ENCODE measurements at places on chromosomes 12 and 14. TPM values are rescaled to one million over a fixed set of nuclear protein-coding genes. Genes with fewer than 3 reads are reported as not detected.

AACS gene
- total RNA-seq, result 21.4 TPM

POTEG gene
- total RNA-seq, result 0.41 TPM

FGF23 gene
- not detected for total RNA-seq

FAM90A1 gene
- total RNA-seq, result not detected

GIT2 gene
- 13.6 TPM for total RNA-seq

SLC38A6 gene
- total RNA-seq, result 43.7 TPM

GPR84 gene
- total RNA-seq, result not detected

ACOT6 gene
- not detected for total RNA-seq

DNAJC22 gene
- total RNA-seq, result 14.3 TPM

PZP gene
- total RNA-seq, result not detected

GLS2 gene
- not detected for total RNA-seq

GABARAPL1 gene
- total RNA-seq, result 75.5 TPM

TSPAN9 gene
- total RNA-seq, result 15.8 TPM

- no peak for DNase-seq
Observed at GRCh38 chr12:120010661-120011230, 21.7 kb downstream of the BICDL1 start.

GRCh38 chr14:77616454-77617229 lies at the start of gene SPTLC2:
SPTLC2 (minus strand) TSS chr14:77616637; CDS start chr14:77616579, 58 bp downstream.
- DNase-seq, result peak; percentile 99

DNA sequence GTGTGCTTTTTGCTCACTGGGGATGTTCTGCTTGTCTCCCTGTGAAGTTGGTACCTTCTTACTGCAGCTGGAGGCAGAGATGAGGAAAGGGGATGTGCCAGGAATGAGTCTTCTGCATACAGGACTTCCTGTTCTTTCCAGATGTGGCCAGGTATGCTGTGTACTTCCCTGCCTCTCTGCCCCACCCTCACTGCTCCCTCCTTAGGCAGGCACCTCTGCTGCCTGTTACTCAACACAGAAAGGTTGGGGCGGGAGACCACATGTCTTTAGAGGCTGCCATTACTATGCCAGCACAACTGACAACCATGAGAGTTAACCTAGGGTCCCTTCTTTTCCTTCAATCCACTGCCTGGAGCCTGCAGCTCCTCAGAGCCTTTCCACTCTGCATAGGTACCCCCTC lies 2.0 kb upstream of the OAS3 start:
- no peak for DNase-seq

- no peak for DNase-seq
Observed at GRCh38 chr12:68036642-68037041, 47.4 kb downstream of the IFNG-AS1 start.

DNA sequence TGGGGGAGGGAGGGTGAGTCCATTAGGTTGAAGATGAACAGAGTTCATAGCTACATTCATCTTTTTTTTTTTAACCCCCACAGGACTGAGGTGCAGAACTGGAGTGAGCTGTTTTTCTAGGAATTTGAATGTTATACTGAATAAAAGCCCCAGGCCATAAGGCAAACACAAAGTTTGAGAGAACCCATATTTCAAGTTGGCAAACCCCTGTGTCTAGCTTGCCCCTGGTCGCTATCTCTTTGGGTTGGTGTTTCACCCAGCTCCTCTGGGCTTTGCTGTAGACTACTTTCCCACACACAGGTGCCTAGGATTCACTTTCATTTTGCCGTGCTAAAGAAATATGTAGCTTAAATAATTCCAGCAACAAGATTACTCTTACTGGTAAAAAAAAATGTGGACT lies 5.2 kb upstream of the LMO3 start:
- DNase-seq, result no peak

- no peak for DNase-seq
Observed at GRCh38 chr14:83975841-83976770, 1553.8 kb upstream of the FLRT2 start.

DNA sequence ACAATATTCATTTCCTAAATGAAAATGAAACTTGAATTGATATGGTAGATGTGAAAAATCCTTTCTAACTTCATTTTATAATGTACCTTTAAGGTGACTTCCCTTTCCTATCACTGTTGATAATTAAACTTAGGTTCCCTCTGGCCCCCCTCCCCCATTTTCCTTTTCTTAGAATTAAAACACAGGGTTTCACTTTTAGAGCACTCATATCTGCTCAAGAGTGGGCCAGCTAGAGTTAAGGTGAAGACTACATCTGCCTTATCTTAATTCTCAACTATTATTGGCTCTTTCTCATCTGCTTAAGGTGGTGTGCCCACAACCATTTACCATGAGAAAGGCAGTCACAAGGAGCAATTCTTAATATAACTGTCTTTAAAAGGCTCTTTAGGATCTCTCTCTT lies 49.7 kb downstream of the LIN52 start:
- DNase-seq, result no peak

- no peak for DNase-seq
Observed at GRCh38 chr12:19550626-19551025, 111.3 kb downstream of the AEBP2 start.

DNA sequence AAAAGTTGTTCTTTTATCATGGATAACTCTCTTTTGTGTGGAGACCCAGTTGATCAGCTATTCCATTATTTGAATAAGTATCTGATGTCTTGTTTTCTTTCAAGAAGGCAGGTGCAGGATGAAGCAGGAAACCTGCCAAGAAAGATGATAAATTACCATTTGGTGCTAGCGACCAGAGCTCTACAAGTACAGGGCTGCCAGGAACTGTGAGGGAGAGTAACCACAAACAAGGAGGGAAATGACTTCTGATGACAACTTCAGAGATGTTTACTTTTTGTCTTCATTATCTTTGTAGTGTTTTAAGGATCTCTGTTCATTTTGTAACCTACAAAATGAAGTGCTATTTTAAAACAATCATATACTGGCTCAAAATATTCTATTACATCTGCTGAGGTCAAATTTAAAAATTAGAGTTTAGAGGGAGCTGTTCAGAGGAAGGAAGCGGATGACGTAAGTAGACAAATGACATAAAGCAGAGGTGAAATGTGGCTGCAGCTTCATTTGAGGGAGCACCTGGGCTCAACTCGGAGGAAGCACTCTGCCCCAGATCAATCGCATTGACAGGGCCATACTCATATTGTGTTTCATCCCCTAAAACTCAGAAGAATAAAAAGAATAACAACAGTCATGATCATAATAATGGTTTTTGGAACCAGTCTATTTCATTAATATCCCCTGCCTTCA lies 226.8 kb downstream of the C12orf42 start:
- no peak for DNase-seq

DNA sequence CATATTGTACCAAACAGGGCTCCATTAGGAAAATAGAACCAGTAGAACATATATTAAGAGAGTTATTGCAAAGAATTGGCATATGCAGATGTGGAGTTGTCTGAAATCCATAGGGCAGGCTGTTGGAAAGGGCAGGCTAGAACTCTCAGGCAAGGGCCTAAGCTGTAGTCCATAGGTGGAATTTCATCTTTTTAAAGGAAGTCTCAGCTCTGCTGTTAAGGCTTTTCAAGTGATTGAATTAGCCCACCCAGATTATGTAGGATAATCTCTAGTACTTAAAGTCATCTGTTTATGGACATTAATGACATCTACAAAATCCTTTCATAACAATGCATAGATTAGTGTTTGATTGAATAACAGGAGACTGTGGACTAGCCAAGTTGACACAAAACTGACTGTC lies 59.4 kb downstream of the RAD51B start:
- no peak for DNase-seq

DNA sequence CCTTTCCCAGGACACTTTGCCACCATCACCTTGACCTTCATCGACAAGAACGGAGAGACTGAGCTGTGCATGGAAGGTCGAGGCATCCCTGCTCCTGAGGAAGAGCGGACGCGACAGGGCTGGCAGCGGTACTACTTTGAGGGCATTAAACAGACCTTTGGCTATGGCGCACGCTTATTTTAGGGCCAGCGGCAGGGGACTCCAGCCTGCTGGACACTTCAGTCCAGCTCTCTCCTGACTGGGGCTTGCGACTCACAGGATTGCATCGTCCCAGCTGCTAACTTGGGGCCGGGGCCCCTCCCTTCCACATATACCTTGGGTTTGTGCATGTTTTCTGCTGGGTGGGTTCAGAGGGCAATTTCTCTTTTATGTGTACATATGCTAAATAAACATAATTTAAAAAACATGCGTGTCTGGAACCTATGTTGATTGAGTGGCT lies 11.2 kb downstream of the AHSA1 start:
- no peak for DNase-seq

- DNase-seq, result no peak
Observed at GRCh38 chr12:99057670-99058069, 412.6 kb downstream of the APAF1 start.

- peak; percentile 25 for DNase-seq
Observed at GRCh38 chr12:8890313-8891085, 23.8 kb upstream of the PHC1 start.

DNA sequence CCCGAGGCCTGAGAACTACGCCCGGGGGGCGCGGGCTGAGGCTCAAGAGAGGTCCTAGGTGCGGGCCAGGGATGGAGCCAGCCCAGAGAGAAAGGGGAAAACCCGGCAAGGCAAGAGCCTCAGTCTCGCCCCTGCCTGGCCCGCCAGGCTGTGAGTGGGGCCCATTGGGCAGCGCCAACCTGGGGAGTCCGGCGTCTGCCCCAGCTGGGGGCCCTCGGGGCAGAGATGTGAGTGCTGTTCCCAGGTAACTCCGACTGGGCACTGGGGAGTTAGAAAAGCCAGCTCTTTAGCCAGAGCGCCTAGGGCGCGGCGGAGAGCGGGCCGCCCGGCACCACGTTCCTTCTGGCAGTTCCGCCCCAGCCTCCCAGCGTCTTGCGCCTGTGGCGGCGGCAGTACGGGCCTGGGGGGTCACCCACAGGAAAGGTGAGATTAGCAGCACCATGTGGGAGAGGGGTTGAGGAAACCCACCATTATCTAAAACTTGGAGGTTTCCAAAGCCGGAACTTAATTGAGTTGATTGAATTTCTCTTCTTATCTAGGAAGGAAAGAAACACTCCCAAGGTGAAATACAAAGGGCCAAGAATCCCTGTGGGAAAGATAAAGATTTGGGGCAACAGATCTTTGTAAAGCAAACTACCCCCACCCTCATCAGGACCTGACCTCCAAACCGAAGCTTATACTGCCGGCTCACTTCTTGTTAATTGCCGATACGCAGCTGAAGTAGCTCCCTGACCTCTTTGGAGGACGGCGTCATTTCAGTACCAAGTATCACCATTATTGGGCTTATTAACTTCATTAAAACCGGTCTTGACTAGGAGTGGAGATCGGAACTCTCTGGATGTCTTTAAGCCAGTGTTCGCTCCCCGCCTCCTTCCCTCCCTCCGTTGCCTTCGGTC lies 11.6 kb downstream of the OTX2 start:
- no peak for DNase-seq

DNA sequence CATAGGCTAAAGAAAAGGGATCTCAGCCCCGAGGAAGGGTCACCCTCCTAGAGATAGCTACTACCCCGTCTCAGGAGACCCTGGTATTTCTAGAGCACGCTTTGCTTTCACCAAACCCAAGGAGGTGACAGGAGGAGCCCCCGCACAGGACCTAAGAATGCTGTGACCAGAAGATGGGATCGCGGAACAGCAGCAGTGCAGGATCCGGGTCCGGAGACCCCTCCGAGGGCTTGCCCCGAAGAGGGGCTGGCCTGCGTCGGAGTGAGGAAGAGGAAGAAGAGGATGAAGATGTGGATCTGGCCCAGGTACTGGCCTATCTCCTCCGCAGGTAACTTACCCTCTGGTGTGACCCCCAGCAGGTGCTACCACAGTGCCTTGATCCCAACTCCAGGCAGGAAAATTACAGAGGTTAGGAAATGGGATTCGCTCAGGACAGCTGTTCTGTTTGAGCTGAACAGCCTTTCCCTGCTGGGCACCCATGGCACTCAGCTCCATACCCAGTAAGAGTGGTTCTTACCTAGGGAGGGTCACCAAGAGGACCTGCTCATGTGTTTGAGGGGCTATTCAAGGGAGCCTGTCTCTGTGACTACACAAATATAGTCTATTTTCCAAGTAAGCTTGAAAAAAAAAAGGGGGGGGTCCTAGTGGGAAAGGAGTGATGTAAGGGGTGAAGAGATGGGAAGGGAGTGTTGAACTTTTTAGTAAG lies 826 bp upstream of the NRL start:
- DNase-seq, result no peak

- DNase-seq, result peak; percentile 74
Observed at GRCh38 chr12:42705863-42706262, 116.3 kb upstream of the PRICKLE1 start.

DNA sequence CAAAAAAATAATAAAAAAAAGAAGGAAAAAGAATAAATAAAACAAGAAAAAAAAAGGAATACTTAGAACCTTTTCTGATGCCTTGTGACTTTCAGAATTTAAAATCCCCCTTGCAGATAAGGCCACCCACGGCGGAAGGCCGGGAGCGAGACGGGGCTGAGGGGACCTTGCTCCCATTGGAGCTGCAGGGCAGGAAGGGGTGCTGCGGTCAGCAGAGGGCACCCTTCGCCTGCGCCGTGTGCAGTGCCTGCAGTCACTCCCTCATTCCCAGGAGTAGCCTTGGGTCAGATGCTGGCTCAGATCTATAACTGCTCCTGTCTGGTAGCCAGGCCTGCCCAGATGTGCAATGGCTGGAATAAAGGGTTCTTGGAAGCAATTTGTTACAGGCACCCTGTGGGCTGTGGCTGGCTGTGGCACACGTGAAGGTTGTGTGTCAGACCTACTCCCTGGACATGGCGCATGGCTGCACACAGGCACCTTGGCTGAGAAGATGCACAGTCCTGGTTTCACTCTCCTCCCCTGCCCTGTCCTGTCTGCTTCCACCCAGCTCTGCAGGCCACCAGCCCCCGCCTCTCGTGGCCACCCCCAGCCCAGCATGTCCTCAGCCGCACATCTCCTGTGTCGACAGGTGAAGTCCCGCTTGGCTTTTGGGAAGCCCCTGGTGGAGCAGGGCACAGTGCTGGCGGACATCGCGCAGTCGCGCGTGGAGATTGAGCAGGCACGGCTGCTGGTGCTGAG lies 13.4 kb upstream of the ALDH2 start:
- DNase-seq, result peak; percentile 43

- DNase-seq, result peak; percentile 57
Observed at GRCh38 chr14:81303258-81303935, 82.6 kb upstream of the GTF2A1 start.

GRCh38 chr12:31645924-31646323 lies 13.6 kb upstream of the ETFBKMT start:
- no peak for DNase-seq

GRCh38 chr12:101018540-101018939 lies 191.5 kb downstream of the SLC5A8 start:
- DNase-seq, result peak; percentile 87

GRCh38 chr14:96285667-96286066 lies 29.7 kb downstream of the BDKRB1 start:
- DNase-seq, result peak; percentile 59

- DNase-seq, result no peak
Observed at GRCh38 chr14:53619691-53620231, 336.9 kb downstream of the BMP4 start.

GRCh38 chr14:71333705-71334104 lies 426.4 kb downstream of the PCNX1 start:
- DNase-seq, result no peak

GRCh38 chr12:132154341-132154761 lies 10.1 kb downstream of the NOC4L start:
- no peak for DNase-seq

DNA sequence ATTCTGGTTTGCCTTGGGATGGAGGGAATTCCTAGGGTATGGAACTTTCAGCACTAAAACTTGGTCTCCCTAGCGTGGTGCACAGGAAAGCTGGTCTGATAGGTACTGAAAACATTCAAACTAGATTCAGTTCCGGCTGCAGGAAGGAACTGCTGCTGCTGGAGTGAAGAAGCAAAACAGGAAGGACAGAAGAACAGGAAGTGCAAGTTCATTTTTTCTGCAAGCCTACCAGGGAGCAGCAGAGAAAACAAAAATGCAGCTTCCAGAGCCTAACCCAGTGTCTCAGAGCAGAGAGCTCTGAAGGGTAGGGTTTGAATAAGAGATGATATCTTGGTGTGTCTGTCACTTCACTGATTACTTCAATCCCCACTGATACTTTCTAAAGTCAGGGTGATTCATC lies 165.2 kb downstream of the VRK1 start:
- no peak for DNase-seq

Measured in H4 (cell line).